Ovary (tissue), 10 donors: ENCODE measurements at places on chromosomes 4 and X. TPM values are rescaled to one million over a fixed set of nuclear protein-coding genes. Genes with fewer than 3 reads are reported as not detected.

The FAM149A gene
- 6.4 TPM for total RNA-seq

DNA sequence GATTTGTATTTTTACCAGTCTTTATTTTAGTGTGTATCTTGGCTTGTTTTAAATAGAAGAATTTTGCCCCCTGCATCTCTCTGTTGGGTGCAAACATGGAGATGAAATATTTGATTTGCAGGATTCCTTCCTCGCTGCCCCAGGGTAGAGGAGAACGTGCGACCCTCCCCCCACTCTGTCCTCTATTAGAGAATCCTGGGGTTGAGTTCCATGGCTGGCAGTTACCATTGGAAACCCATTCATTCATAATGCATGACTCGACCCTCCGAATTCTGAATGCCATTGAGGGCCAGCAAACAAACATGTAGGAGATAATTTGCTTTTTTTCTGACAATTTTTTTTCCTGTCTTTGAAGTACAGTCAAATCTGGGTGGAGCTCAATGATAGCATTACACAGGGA lies 53.7 kb downstream of the TRIM2 start:
- no peak for DNase-seq

The STPG2 gene
- 0.57 TPM for total RNA-seq

GRCh38 chr4:147247579-147247978 lies 233.3 kb upstream of the EDNRA start:
- no peak for DNase-seq

DNA sequence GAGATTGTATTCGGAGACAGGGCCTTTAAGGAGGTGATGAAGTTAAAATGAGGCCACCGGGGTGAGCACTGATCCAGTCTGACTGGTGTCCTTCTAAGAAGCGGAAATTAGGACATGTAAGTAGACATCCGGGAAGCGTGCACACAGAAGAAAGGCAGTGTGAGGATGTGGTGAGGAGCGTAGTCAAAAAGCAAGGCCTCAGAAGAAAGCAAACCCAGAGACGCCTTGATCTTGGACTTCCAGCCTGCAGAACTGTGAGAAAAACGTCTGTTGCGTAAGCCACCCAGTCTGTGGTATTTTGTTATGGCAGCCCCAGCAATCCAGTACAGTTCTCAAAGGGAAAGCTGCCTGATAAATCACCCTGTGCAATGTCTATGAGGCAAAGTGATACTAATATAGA lies 153.5 kb downstream of the KCNIP4 start:
- no peak for DNase-seq

- no peak for DNase-seq
These were observed 82.4 kb upstream of the ADGRG2 start for GRCh38 chrX:19204636-19205035.

DNA sequence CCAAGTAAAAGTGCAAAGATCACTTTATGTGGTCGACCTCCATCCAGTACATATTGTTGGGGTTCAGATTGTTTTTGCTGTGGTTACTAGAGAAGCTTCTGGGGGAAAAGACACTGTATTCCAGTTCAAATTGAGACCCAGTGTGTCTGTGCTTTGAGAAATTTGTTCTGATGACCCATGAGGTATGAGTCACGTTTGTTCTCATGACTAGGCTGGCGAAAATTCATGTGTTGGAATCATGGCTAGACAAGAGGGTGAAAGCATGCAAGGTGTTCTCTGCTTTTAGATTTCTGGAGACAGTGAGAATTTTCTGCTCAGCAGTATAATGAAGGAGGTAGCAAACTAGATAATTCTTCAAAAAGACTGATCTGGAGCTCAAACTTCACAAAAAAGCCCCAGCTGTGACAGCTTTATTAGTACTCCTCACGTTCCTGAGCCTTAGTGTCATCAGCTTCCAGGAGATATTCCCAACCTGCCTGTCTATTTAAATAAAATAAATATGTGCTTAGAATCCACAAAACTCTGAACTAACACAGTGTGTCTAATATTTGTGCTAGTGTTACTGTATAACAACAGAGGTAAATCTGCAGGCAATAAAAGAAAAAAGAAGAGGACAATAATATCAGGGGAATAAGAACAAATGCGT lies 24.4 kb upstream of the FAM47B start:
- no peak for DNase-seq

DNA sequence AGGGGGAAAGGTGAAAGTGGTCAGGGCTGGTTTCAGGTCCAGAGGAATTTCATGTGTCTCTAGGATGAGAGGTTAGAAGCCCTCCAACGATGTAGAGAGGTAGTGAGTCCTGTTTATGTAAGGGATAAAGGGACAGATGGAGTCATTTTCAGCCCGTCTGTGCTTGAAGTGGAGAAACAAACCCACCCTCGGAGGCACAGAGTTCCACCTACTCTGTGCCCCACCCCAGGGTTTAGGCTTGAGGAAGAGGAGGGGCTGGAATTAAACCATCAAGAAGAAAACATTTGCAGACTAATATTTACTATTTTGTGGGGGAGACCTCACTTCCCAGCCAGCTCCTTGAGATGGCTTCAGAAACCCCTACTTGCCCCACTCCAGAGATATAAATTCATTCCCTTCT lies 868 bp upstream of the GNL3L start:
- no peak for DNase-seq
